ENCODE measurements at places on chromosomes 16 and 17.

- no peak for DNase-seq
Observed at GRCh38 chr17:68033636-68034451, 1.7 kb upstream of the KPNA2 start.

GRCh38 chr16:7561908-7562405 is 229.3 kb downstream of the RBFOX1 start:
- DNase-seq: no peak

DNA sequence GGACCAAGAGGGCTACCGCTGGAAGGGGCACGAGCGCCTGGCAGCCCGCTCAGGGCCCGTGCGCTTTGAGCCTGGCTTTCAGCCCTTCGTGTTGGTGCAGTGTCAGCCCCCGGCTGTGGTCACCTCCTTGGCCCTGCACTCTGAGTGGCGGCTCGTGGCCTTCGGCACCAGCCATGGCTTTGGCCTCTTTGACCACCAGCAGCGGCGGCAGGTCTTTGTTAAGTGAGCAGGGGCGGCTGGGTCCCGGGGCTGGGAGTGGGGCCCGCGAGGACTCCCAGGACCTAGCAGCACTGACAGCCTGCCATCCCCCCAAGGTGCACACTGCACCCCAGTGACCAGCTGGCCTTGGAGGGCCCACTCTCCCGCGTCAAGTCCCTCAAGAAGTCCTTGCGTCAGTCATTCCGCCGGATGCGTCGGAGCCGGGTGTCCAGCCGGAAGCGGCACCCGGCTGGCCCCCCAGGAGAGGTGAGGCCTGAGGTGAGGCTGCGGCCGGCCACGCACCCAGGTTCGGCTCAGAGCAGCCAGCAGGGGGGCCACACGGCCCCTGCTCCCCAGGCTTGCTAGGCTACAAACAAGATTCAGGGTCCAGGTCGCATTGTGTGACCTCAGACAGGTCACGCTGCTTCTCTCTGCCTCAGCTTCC is 17.4 kb upstream of the MYO15B start:
- DNase-seq: no peak

DNA sequence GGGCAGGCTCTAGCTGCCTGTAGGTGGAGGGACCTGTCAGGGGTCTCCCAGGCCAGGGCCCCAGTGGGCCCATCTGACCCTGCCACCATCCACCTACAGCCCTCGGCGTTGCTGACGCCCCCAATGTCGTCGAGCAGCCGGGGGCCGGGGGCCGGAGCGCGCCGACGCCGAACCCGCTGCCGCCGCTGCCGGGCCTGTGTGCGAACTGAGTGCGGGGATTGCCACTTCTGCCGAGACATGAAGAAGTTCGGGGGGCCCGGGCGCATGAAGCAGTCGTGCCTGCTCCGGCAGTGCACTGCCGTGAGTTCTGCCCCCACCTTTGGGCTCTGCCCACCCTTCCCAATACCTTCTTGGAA is 2.2 kb downstream of the FBXL19 start:
- no peak for DNase-seq

- DNase-seq: peak; percentile 48
Observed at GRCh38 chr17:20010099-20010863, 1.1 kb downstream of the SPECC1 start.

GRCh38 chr16:25063865-25064264 is 47.7 kb upstream of the LCMT1 start:
- DNase-seq: no peak

GRCh38 chr17:74386386-74386785 is 19.1 kb downstream of the GPR142 start:
- DNase-seq: no peak

- DNase-seq: peak; percentile 61
Observed at GRCh38 chr17:44916781-44917241, 1.5 kb upstream of the GFAP start.

DNA sequence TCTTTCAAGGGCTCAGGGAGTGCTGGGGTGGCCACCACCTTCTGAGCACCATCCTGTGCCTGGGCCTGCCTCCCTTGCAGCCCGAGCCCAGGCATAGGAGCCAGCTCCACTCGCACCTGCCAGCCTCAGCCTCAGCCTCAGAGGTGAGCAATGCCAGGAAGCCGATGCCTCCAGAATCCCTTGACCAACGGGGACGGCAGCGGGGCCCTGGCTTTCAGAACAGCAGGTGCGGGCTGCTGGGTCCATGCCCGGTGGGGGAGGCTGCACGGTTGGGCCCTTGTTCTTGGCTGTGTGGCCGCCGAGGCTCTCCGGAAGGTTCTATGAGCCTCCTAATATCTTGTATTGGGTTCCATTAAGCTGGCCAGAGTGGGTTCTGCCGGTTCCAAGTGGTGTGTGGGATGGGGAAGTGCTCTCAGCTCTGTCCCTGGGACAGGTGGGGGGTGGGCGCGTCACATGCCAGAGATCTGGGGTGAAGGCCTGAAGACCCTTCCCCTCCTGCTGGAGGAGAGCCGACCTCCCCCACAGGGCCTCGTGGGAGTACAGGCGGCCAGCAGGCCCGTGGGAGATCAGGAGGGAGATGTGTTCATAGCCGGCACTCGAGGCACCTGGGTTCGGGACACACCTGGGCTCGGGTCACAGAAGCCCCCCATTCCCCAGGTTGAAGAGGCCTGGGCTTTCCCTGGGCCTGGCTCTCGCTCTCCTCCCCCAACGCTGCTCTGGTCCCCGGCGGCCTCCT is 27.0 kb downstream of the NPTX1 start:
- no peak for DNase-seq

DNA sequence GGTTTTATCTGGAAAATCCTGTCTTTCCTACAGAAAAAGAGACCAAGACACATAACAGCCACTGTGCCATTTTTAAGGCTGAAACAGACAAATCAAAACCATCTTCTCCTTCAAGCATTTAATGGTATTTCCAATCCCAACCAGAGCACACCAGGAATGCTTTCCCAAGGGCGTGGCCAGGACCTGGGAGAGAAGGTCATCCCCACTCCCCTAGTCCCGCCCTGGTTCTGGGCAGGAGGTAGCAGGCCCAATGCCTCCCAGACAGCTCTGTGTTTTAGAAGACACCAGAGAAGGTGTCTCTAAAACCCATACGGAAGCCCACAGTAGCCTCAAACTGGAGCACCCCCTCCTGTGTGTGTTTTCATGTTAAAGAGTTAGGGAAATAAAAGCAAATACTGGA is 214.4 kb downstream of the ZFHX3 start:
- DNase-seq: no peak

DNA sequence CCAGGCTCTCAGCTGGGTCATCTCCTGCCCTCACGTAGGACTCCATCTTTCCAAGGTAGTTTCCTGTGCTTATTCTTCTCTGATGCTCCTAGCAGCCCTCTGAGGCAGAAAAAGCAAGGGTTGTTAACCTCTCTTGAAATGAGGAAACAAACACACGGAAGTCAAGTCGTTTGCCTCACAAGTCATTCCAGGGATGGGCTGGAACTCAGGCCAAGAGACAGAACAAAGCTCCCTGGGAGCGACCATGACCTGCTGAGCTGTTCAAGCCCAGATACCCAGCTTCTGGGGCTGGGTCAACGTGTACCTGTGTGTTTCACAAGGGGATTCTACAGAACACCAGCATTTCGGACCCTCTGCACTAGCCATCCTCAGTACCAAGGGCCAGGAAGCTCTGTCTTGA is 28.1 kb downstream of the SRL start:
- no peak for DNase-seq

- DNase-seq: no peak
Observed at GRCh38 chr16:586645-587590, 2.9 kb upstream of the RAB40C start.

- DNase-seq: no peak
Observed at GRCh38 chr17:17669580-17670235, 11.6 kb upstream of the RAI1 start.

GRCh38 chr16:72013389-72013788 is 4.8 kb downstream of the DHODH start:
- DNase-seq: no peak

DNA sequence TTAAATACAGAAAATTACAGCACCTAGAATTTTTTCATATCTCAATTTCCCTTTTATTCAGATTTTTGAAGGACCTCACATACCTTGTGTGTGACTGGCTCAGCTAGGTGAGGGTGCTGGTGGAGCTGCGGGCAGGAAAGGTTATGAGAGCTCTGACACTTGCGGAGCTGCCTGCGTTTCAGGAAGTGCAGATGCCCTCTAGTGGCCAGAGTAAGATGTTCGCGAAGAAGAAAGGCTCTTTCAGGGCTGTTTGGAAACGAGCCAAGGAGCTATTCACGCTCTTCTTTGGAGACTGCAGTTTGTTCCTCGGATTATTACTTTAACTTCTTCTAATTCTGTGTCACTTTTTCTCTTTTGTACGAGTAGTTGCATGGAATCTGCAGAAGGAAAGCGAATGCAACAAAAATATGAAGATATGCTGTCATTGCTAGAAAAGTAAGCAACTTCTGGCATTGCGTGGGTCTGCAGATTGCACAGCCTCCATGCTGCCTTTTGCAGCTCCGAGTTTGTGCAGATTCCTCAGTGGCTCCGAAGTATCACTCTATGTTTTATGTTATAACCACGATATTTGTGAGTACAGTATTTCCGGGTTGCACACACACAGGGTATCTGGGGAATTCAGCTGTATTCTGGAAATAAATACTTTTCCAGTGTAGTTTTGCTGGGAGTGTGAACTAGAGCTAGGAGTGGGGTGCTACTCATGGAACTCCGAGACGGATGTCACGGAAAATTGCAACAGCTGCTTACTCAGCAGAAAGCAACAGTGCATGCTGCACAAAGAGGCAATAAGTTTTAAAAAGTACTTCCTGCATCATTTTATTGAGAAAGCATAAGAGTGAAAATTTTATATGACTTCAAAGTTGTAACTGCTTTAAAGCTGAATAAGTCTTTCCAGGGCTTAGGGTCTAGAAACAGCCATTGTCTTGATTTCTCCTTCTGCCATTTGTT is 46.3 kb downstream of the DNAH9 start:
- peak; percentile 54 for DNase-seq

DNA sequence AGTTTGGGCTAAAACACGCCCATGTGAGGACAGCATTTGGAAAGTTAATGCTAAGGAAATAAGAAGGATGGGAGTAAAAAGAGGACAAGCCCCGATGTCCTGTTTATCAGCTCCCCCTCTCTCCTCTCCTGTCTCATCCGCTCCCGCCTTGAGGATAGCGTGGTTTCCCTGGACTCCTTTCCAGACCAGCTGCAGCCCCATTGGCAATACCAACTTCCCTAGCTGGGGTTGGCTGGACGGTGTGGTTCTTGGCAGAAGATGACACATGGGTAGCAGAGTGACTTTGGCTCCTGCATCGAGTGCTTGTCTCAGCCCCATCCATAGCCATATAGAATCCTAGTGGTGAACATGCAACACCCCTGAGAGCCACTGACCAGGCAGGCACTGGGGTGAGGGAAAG is 185.9 kb downstream of the CCDC182 start:
- DNase-seq: no peak

DNA sequence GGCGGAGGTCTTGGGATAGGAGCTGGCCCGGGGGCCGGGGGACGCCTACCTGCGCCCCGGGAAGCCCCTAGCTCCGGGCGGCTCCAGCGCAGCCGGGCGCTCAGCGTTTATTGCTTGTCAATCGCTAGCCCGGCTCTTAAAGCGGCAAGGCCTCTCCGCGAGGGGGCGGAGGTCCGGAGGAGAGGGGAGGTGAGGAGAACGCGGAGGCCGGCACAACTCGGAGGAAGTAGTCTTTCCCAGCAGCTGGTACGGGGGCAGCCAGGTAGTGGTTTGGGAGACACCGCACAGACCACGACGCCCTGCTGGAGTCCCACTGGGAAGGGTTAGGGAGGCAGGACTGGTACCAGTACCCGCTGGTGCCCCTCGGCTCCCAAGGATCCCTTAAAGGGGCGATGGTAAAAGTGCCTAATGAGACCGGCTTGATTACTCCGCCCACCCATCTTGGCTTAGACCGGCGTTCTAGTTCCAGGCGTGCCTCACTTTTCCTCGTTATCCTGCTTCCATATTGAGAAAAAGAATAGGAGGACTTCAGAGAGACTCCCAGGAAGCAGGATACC is at the start of gene MPP2:
MPP2 (minus strand) TSS at position 112 of the 557 bp plus-strand sequence. CDS start 3,076 bp downstream, outside the sequence.
- peak; percentile 89 for DNase-seq

- DNase-seq: peak; percentile 45
Observed at GRCh38 chr16:89917773-89918452, 749 bp upstream of the MC1R start.

DNA sequence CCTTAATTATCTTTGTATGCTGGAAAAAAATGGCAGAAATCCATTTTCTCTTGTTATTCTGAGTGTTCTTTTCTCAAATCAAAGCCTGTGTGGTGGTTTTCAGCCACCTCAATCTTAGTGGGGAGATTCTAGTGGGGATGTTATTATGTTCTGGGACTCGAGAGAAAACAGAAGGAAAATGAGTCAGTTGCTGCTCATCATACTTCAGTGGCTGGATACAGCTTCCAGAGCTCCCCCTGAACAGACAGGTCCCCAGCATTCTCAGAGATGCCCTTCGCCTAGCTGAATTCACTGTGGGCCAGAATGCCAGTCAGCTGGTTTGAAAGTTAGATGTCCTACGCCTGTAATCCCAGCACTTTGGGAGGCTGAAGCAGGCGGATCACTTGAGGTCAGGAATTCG is 8.5 kb downstream of the ST6GALNAC1 start:
- no peak for DNase-seq

DNA sequence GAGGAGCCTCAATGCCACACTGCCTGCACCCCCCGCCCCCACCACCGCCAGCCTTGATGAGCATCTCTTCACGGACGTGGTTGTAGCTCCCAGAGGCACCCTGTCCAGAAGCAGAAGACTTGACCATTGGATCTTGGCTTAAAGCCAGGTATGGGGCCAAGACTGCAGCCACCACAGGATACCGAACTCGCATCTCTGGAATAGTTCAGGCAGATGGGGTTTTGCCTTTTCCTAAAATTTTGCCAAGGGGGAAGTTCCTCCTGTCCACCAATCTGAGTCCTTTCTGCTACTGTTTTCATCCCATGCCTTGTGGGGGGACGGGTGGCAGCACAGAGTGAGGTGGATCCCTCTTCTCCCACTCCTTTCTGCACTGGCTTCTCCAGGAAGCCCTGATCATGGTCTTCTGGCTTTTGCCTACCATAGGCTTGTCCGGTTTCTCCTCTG is 939 bp downstream of the CORO6 start:
- no peak for DNase-seq

DNA sequence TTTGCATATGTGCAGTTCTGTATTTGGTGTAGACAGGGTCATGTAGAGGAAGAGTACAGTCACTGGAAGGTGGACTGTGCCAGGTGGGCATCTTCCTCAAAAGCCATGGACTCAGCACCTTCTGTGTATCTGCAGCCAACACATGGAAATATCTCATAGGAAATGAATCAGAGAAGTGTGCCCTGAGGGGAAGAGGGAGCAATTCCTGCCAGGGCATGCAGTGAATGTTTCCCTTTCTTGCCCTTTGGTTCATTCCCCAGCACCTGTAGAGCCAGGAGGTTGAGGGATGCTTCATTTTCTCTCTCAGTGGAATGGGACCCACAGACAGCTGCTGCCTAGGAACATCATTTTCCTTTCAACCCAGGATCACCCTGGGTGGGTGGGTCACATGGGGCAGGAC is 146.1 kb upstream of the HSBP1 start:
- DNase-seq: no peak

GRCh38 chr16:67084345-67085028 is 25.3 kb upstream of the PHAF1 start:
- no peak for DNase-seq

- no peak for DNase-seq
Observed at GRCh38 chr16:53745086-53745485, 41.1 kb downstream of the FTO start.

Data from dorsolateral prefrontal cortex (tissue), 122 donors.